ENCODE measurements at places on chromosomes 6 and 20.

- H3K4me3 ChIP-seq: no peak overlapping the region
- DNase-seq: no peak
- no peak overlapping the region for H3K27ac ChIP-seq
- H3K4me1 ChIP-seq: peaks cover 13% of the 10 kb centered on the region
- H3K36me3 ChIP-seq: no peaks in the 10 kb centered on the region
- no peaks in the 10 kb centered on the region for H3K27me3 ChIP-seq
Measured at GRCh38 chr6:168948002-168948401, 305.6 kb downstream of the THBS2 start.

- H3K4me3 ChIP-seq: no peak overlapping the region
- H3K4me1 ChIP-seq: no peaks in the 10 kb centered on the region
- no peak overlapping the region for H3K27ac ChIP-seq
- DNase-seq: no peak
- peaks cover 12% of the 10 kb centered on the region for H3K27me3 ChIP-seq
Measured at GRCh38 chr20:52230409-52230808, 38.8 kb upstream of the ZFP64 start.

DNA sequence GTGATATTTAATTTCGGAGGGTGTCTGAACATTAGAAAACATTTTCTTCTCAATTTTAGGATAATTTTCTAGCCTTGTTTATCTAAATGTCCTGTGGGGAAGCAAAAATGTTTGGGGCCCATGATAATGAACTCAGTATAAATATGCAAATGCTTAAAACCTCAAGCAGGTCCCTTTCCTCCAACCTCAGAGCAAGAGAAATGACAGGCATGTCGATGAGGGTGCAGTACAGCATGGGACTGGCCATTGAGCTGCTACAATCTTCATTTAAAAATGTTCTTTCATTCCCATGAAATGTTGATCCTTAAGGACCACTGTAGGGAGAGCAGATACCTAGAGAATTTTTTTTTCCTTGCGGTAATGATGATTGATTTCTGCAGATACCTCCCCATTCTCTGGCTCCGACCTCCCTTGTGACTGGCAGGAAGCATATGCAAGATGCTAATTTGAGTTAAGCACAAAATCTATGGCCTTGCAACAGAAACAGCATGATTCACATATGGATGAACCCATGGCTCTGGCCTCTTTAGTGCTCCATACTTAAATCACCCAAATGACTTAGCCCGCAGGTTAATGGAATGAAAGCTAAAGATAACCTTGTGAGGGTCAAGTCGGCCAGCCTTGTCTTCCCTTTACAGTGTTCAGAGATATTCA, 243.3 kb downstream of the SOX4 start:
- no peaks in the 10 kb centered on the region for H3K27me3 ChIP-seq
- DNase-seq: no peak
- no peak overlapping the region for H3K4me3 ChIP-seq
- no peaks in the 10 kb centered on the region for H3K4me1 ChIP-seq
- H3K27ac ChIP-seq: no peak overlapping the region

DNA sequence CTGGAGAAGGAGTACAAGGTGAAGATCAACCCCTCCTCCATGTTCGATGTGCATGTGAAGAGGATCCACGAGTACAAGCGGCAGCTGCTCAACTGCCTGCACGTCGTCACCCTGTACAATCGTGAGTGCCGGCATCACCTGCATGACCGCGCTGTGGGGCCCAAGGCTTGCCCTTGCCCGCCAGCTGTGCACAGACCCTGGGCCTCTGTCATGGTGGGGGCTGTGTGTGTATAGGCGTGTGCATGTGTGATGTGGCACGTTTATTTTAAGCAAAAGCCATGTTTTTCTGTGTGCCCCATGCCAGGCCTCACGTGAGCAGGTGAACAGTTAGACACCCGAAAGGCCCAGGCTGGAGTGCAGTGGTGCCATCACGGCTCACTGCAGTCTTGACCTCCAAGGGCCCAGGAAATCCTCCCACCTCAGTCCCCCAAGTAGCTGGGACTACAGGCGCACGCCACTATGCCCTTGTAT, 36.3 kb downstream of the PYGB start:
- H3K27ac ChIP-seq: no peak overlapping the region
- peak; percentile 74 for DNase-seq
- no peak overlapping the region for H3K4me3 ChIP-seq

- no peak for DNase-seq
- no peaks in the 10 kb centered on the region for H3K36me3 ChIP-seq
- no peaks in the 10 kb centered on the region for H3K27me3 ChIP-seq
- H3K4me3 ChIP-seq: no peak overlapping the region
- H3K27ac ChIP-seq: peak overlapping the region; percentile 66
- H3K4me1 ChIP-seq: peaks cover 44% of the 10 kb centered on the region
Measured at GRCh38 chr6:39812853-39813533, 20.8 kb downstream of the DAAM2 start.

DNA sequence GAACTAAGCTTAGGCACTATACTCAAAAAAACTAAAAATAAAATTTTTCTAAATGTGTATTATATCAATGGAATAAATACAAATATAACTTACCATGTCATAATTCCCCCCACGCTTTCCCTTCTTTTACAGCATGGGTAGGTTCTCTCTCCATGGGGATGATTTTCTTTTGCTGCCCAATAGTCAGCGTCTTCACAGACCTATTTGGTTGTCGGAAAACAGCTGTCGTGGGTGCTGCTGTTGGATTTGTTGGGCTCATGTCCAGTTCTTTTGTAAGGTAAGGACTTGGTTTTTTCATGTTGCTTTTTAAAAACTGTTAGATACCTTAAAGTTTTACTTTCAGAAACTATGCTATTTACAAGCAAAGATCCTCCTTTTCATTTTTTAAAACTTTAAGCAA, 85.3 kb downstream of the SLC16A10 start:
- H3K27ac ChIP-seq: no peak overlapping the region
- DNase-seq: no peak
- H3K27me3 ChIP-seq: no peaks in the 10 kb centered on the region
- H3K4me3 ChIP-seq: no peak overlapping the region
- H3K36me3 ChIP-seq: no peaks in the 10 kb centered on the region
